ENCODE measurements at places on chromosomes 16 and 17.

DNA sequence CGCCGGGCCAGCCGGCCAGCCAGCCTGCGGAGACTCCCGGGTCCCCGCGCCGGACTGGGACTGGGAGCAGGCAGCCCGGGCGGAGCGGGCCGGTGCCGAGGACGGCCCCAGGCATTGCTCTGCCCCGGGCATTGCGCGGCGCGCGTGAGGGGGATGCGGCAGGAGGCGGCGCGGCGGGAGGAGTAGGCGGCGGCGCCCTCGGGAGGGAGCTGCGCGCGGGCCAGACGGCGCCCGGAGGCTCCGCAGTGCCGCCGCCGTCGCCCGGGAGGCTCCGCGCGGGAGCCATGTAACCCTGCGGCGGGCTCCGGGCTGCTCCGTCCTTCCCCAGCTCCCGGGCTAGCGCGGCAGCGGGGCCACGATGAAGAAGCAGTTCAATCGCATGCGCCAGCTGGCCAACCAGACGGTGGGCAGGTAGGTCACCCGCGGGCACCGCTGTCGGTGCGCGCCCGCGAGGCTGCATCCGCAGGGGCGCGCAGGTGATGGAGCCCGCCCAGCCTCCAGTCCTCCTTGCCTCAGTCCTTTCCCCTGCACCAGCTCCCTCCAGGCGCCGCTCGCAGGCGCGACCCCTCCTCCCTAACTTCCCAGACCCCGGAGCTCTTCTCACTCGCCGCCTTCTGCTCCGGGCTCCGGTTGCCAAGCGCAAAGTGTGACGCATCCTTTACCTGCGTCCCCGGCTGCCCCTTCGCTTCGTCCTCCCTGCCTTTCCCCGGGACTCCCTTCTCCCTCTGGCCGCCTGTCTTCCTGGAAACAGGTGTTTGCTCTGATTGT, at the start of gene ARHGAP44:
ARHGAP44 (plus strand) TSS at position 18 of the 768 bp plus-strand sequence; CDS start at position 359, 341 bp downstream.
- DNase-seq: peak; percentile 32

DNA sequence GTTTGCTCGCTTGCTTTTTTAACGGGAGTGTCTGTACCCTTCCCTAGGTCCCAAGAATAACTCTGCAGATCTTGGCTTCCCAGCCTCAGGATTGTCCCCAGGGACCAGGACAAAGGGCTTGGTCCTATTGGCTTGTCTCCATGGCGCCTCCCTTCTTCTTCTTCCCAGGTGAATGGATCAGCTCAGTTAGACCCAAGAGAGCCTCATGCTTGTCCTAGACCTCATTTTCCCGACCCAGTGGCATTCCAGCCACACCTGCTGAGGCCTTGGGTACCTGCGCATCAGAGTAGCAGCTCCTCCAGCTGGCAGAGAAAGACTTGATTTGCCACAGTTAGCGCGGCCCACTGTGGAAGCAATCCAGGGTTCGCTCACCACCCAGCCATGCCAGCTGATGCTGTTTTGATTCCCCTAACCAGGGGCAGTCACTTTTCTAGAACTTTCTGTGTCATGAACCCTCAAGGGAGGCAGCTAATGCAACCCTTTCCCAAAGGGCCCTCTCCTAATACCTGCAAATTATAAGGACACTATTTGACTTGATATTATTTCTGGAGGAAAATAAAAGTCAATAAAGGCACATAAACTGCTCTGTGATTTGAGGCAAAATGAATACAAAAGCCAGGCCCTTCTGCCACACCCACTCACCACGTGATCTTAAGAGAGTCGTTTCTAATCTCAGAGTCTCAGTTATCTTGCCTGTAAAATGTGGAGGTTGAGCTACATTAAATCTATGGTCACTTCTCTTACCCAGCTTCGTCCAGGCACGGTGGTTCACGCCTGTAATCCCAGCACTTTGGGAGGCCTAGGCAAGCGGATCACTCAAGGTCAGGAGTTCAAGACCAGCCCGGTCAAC, 13.9 kb downstream of the GPR142 start:
- no peak for DNase-seq

- peak; percentile 61 for DNase-seq
These were observed 6.6 kb downstream of the WFIKKN2 start for GRCh38 chr17:50841949-50842354.

DNA sequence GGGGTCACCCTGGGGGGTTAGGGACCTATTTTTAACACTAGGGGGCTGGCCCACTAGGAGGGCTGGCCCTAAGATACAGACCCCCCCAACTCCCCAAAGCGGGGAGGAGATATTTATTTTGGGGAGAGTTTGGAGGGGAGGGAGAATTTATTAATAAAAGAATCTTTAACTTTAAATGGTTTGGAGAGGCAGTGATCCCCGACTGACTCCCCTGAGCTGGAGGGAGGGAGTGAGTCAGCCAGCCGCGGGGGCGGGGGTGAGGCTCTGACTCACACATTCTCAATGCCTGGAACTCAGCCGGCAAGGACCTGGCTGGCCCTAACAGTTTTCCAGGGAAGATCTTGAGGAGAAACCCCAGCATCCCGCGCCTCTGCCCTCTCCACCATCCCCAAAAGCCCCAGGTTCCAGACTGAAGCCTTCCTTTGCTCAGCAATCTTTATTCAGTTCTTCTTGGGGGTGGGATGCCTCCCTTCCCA, 1.5 kb downstream of the HCFC1R1 start:
- DNase-seq: peak; percentile 94

- DNase-seq: no peak
These were observed 368.9 kb upstream of the C16orf82 start for GRCh38 chr16:26697807-26698206.
